ENCODE measurements at places on chromosomes 5 and 9.

GRCh38 chr5:87399720-87400119 lies 13.0 kb downstream of the CCNH start:
- no peak for DNase-seq

- no peak for DNase-seq
These were observed 9.8 kb upstream of the MIER3 start for GRCh38 chr5:56961746-56962145.

- DNase-seq = no peak
These were observed 17.7 kb downstream of the TTLL11 start for GRCh38 chr9:122075135-122076030.

- no peak for DNase-seq
These were observed 59.6 kb downstream of the ATG10 start for GRCh38 chr5:82031220-82032119.

DNA sequence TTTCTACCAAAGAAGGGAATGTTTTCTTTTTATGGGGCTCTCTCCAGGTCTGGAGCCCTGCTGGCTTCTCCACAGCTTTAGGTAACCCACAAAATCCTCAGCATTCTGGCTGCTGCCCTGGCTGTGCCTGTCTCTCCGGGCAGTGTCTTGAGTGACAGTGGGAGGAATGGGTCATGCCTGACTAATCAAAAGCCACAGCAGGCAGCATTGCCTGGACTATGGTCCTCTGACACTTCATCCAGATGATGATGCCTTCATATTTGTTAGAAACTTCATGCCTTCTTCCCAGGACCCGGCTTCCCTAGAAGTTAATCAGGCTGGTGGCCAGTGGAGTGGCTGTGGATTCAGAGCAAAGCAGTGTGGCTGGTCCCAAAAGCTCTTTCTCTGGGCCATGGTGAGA lies 32.2 kb upstream of the TGFBI start:
- no peak for DNase-seq

- DNase-seq = no peak
These were observed 443.9 kb downstream of the TLE1 start for GRCh38 chr9:81245254-81245956.
